Activated CD4-positive, alpha-beta T cell treated with anti-CD3 and anti-CD28 coated beads, Interleukin-2, Interleukin-6, amounts not matched to agents 100 ng/mL and 50 ng/mL, durations not matched to agents 16 hours and 8 hours (primary cell): ENCODE measurements at places on chromosomes 2 and 18.

DNA sequence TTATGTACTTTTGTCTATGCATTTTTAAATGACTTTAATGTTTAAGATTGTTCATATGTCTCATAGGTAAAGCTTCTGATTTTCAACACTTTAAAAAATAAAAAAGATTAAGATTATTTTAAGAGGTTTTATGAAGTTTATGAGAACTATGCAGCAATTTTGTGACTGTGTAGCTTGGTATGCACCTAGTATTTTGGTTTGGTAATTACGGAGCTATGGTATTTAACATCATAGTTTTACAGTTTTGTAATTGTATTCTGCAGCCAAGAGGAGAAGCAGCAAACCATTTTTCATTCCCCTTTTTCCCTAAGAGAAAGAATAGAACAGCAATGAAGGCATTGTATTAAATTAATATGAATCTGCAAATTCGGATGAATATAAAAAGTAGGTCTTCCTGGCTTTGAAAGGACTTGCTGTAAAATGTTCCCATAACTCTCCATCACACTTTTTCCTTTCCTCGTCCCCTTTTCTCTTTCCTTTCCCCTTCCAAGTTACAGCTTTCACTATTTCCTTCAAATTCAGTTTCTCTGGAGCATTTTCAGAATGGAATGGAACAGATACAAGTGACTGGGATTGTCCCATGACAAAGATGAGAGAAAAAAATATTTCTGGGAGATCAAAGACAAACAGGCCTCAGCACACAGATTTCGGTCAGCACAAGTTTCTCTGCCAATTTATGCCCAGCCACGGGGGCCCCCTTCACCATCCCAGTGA is 26.1 kb upstream of the PIEZO2 start:
- no peak for DNase-seq

DNA sequence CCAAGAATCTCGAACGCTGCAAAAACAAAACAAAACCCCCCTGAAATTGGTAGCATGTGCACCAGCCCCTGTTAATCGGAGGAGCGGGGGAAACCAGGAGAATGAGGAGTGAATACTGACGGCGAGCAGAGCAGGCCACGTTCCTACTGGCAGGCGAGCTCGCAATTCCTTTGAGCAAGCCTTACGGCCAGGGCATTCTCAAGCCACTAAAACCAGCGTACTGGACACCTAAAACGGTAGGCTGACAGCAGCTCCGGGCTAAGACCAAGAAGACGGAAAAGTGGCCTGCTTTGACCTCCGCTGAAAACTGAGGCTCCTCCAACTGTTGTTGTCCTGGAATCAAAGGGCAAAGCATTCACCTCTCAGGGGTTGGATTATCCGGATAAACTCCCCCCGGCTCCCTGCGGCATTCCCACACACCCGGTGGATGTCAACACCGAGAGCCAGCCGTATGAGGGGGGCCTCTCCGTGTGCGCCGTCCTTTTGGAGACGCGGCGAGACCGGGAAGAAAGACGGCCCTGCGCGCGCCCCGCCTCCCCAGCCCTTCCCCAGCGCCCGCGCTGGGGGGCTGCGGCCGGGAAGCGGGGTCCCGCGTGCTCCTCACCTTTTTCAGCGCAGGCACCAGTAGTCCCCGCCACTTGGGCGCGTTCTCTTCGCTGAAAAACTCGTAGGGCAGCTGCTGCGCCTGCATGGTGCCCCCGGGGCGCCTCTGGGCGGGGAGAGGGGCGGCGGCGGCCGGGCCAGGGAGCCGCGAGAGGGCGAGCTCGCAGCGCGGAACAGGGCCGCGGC is 925 bp downstream of the SOS1 start:
- DNase-seq, result peak; percentile 67

DNA sequence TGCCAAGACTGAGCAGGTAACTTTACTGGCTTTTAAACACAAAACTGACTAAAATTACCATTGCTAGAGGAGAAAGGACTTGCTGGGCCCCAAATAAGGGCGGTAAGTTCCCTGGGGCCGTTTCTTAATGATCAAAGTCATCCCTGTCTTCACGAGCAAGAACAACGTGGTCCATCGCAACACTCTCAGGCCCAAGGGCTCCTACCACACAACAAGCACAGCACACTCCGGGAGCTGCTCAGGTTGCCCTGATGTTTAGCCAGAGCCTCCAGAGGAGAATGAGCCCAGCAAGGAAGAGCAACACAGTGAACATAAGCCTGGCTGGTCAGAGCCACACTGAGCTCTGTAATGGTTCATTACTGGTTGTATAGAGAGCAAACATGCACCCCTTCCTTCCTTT is 102.7 kb downstream of the DYNC1I2 start:
- DNase-seq, result no peak

- DNase-seq, result no peak
Measured at GRCh38 chr2:170310876-170311502, 133.0 kb downstream of the MYO3B start.

GRCh38 chr2:157444641-157445040 is 752 bp upstream of the CYTIP start:
- peak; percentile 76 for DNase-seq

GRCh38 chr2:1593371-1594122 is 150.8 kb downstream of the PXDN start:
- DNase-seq, result no peak

- no peak for DNase-seq
Measured at GRCh38 chr2:101230541-101231001, 22.1 kb upstream of the CNOT11 start.

- DNase-seq, result no peak
Measured at GRCh38 chr2:235098269-235098668, 146.5 kb downstream of the SH3BP4 start.

- no peak for DNase-seq
Measured at GRCh38 chr2:60316381-60317033, 236.9 kb downstream of the BCL11A start.

DNA sequence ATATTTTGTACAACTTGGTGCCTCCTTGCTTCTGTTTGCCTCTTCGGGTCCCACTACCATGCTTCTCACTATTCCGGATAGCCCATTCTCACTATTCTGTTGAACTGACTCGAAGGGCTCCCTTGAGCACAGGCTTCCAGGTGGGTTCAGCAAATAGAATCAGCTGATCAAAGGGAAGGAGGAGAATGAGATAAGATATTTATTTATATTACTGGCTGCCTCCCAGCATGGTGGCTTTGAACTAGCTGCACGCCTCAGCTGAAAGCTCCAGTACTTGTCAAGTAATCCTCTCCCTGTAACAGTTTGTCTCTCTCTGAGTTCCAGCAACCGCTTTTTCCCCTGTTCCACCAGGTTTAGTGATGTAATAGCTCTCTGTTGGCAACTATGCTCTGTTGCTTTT is 187.8 kb upstream of the HNRNPA3 start:
- DNase-seq, result no peak

GRCh38 chr2:172763079-172763478 is 27.4 kb downstream of the RAPGEF4 start:
- no peak for DNase-seq

DNA sequence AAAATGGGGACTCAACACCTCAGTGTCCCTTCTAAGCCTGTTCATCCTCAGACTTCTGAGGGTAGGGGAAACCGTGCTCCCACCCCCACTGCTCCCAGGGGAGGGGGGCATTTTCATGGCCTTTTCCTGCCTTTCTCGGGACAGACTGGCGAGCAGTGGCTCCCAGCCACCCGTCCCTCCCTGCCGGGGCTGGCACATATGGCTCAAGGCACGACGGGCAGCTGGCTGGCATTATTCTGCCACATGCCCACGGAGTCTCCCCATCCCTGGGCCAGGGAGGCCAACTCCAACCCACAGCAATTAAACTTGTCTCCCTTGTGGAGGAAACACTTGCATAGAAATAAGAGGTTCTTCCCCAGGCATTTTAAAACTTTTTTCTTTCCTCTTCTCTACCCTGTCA is 148.5 kb upstream of the CBLN2 start:
- no peak for DNase-seq

- no peak for DNase-seq
Measured at GRCh38 chr2:46569766-46570165, 90.4 kb downstream of the TMEM247 start.

DNA sequence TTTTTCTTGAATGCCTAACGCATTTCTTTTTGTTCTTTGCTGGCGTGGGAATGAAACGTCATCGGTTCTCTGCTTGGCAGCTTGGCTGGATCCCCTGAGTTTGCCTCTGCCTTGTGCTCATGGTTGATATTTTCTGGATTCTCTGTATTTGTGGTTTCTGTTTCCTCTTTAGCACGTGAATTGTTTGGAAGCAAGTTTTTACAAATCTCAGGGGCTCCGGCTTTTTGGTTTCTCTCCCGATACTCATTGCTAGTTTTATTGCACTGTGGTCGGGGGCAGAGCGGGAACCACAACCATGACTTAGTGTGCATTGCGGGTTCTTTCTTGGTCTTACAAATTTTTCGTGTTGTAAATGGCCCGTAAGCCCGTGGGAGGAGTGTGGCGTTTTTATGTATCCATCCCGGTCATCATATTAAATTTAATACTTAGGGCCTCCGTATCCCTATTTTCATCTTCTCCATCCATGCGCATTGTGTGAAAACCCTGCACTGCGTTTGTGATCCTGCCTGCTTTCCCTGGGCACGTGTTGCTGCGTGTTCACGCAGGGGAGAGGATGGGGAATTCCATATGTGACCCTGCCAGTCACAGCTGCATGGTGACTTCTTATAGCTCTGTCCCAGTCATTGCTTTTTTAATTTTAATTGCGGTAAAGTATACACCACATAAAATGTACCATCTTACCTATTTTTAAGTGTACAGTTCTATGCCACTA is 9.4 kb downstream of the RAMP1 start:
- no peak for DNase-seq

GRCh38 chr2:135838502-135838901 is 1.5 kb upstream of the LCT start:
- DNase-seq, result no peak

DNA sequence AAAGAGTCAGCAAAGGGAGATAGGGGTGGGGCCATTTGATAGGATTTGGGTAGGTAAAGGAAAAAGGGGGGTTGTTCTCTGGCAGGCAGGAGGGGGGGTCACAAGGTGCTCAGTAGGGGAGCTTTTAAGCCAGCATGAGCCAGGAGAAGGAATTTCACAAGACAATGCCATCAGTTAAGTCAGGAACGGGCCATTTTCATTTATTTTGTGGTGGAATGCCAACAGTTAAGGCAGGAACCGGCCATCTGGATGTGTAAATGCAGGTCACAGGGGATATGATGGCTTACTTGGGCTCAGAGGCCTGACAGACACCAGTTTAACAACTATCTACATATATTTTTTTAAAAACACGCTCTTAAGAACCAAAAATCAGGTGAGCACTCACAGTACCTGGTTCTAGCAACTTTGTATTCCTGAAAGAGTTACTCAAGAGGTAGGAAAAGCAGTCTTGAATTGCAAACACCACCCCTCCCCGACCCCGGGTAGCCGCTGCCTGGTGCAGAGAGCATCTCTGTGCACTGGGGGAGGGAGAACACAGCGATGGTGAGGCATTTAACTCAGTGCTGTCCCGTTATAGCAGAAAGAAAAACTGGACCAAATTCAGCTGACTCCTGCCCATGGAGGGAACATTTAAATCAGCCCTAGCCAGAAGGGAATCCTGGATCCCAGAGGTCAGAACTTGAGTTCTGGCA is 414.5 kb upstream of the KLHL29 start:
- DNase-seq, result no peak

- no peak for DNase-seq
Measured at GRCh38 chr2:226121046-226121738, 678.4 kb downstream of the IRS1 start.

- no peak for DNase-seq
Measured at GRCh38 chr2:19224011-19224410, 134.4 kb downstream of the OSR1 start.

GRCh38 chr18:12769644-12770440 is 67.0 kb downstream of the PSMG2 start:
- DNase-seq, result no peak

DNA sequence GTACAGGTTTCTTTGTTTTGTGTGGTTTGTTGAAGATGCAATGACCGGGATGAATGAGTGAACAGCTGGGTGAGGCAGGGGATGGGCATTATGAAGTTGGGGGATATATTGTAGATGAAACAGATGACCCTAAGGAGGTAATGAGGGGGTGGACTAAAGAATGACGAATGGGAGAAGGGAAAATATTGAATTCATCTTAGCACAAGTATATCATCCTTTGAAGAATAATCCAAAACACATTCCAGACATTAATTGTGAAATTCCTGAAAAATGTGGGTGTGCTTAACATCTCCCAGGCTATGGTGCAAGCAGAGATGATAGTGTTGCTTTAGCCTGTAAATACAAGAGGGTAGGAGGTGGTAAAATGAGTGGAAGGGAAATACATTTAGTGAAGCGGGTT is 5.8 kb downstream of the CRIM1 start:
- DNase-seq, result no peak
